ENCODE measurements at places on chromosomes 3 and 15. TPM values are rescaled to one million over a fixed set of nuclear protein-coding genes. Genes with fewer than 3 reads are reported as not detected.

Gene IL5RA
- total RNA-seq = 0.87 TPM

Gene GNB5
- total RNA-seq = 65.4 TPM

Gene PLSCR2
- 9.4 TPM for total RNA-seq

Gene DZIP3
- 46.4 TPM for total RNA-seq

Gene CPLX3
- 3.7 TPM for total RNA-seq

Gene CELF6
- total RNA-seq = 22.0 TPM

Gene PIF1
- total RNA-seq = 19.1 TPM

Gene GPR27
- total RNA-seq = 28.1 TPM
